Type B pancreatic cell (in vitro differentiated cells): ENCODE measurements at places on chromosomes 3 and 15. TPM values are rescaled to one million over a fixed set of nuclear protein-coding genes. Genes with fewer than 3 reads are reported as not detected.

DNA sequence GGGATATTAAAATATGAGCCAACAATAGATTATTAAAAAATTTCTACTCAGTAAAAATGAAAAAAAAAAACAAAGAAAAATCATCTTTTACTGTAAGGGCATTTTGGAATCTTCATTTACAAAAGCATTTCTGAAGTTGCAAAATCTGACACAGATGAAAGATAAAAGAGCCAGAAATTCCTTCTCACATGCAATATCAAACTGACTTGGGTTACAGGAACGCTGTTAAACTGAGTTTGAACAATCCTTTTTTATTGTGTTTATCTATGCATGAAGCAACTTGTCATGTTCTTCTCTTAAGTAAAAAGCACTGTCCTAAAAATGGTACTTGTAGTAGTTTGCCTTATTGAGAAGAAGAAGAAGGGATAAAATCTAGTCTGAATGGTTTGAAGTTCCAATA lies 468.5 kb upstream of the KCNMB2 start:
- no peak for DNase-seq

DNA sequence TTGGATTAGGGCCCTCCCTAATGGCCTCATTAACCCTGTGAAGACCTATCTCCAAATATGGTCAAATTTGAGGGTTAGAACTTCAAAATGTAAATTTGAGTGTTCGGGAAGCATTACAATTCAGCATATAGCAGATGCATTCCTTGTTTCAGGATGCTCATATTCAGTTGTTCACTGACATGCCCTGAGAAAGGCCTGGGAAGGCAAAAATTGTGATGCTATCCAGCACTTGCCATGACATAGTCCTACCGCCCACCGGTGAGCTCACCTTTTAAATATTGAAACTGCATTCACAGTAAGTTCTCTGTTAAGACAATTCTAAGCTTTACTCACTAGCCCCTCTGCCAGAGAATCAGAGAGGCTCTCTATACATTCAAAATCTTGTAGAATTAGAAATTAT lies 300.3 kb upstream of the CCDC54 start:
- DNase-seq: no peak

DNA sequence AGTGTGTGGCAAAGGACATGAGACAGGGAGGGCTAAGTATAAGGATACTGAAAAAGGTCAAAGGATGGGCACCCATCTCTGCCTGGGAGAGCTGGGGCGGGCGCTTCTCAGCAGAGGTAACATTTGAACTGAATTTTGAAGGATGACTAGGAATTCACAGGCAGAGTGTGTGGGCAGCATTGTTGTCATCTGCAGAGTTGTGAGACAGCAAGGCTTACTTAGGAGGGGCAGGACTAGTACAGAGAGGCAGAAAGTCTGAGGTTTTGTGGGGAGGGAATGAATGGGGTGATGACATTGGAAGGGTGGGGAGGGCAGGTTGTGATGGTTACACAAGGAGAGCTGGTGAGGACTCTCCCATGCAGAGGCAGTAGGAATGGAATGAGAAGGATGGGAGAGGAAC lies 84.1 kb upstream of the PRR23C start:
- no peak for DNase-seq

Gene B3GALNT1
- 5.3 and 19.6 TPM in 2 replicates for total RNA-seq

DNA sequence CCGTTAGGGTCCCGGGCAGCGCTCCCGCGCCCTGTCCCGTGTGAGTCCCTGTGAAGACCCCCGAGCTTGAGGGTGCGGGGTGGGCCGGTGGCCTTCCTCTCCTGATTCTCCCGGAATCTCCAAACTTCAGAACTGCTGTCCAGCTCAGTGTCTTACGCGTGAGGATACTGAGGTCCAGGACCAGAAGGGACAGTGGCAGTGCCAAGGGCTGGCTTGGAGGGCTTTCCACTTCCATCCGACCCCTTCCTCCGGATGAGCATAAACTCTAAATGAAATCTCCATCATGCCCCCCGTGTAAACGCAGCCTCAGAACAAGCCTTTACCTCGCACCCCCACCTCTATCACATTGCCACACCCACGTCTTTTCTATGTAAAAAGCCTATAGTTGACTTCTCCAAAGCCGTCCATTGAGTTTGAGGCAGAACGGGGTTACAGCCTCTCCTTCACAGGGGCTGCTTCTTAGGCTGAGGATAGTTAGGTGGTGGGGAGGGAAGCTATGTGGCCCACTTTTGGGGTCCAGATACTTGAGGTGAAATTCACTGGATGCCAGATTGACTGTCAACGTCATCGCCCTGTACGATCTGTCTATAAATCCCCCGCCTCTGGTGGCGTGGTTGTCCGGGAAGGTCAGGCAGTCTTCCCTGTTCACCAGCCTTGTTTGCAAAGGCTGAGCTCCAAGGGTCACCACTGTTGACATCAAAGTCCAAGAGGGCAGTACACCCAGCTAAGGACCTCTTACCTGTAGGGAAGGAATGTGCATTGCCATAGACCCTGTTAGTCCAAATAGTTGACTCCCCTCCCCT lies 1.1 kb downstream of the EDEM1 start:
- no peak for DNase-seq
